Activated CD4-positive, alpha-beta T cell treated with anti-CD3 and anti-CD28 coated beads for 48 hours (primary cell): ENCODE measurements at places on chromosomes 7 and 10.

- no peak for DNase-seq
Measured at GRCh38 chr10:88592906-88593305, 6.3 kb downstream of the LIPJ start.

DNA sequence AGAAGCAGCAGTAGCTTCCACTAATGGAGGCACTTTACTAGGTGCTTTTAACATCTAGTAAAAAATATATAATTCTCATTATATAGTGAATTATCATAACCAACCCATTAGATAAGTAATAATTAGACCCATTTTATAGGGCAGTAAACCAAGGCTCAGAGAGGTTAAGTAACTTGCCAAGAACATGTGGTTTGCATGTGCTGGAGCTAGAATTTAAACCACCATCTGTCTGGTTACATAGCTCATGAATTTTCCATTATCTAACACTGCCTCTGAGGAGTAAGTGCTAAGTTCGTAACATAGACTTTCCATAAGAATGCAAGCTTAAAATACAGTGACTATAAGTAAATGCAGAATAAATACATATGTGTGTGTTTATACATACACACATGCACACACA is 41.9 kb downstream of the CREB3L2 start:
- no peak for DNase-seq

DNA sequence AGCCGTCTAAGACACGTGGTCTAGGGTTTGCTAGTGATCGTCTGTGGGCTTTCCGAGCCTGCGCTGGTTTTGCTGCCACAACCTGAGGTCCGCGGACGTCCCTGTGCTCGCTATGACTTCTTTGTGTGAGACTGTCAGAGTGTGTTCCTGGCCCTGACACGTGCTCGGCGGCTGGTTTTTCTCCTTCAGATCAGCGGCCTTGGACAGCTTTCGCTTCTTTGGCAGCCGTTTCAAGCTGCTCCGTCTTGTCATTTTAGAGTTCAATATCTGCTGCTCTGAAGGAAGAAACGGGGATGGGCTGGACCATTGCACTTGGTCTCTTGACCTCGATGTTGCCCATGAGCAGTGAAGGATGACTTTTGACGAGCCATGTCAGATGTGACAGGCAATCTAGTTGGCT is 147.3 kb downstream of the MGMT start:
- no peak for DNase-seq

DNA sequence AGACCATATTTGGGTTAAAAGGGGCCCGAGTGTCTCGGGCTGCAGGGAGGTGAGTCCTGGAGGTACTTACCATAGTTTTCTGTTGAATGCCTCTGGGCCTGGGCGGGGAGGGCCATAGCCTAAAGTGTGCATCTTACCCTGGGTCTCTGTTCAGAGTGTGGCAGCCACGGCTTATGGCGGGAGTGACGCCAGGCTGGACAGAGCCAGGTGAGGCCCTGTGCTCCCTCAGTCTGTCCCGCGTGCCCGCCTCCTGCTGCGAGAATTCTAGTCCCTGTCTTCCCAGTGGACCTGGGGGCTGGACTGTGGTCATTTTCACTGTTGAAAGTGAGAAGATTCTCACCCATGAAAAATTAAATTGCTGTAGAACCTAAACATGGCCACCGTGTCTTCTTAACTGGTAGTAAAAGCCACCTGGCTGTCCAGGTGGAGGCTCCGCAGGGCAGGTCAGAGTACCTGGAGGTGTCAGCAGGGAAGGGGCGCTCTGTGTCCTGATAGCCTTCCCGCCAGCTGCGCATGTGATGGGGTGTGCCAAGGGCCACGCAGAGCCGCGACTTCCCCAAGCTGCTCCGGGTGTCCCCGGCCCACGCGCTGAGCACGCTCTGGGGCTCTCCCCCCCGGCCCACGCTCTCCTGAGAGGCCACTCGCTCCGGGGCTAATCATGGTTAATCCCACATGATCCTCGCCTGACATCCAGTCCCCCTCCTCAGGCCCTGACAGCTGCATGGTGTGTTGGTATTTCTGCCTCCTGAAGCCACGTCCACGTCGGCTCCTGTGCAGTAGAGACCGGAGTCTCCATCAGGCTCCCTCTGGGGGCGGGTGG is 20.3 kb downstream of the INPP5A start:
- no peak for DNase-seq

- no peak for DNase-seq
Measured at GRCh38 chr7:75624134-75624832, 114.5 kb downstream of the HIP1 start.

GRCh38 chr7:85469446-85470010 is 282.7 kb upstream of the SEMA3D start:
- DNase-seq = no peak

DNA sequence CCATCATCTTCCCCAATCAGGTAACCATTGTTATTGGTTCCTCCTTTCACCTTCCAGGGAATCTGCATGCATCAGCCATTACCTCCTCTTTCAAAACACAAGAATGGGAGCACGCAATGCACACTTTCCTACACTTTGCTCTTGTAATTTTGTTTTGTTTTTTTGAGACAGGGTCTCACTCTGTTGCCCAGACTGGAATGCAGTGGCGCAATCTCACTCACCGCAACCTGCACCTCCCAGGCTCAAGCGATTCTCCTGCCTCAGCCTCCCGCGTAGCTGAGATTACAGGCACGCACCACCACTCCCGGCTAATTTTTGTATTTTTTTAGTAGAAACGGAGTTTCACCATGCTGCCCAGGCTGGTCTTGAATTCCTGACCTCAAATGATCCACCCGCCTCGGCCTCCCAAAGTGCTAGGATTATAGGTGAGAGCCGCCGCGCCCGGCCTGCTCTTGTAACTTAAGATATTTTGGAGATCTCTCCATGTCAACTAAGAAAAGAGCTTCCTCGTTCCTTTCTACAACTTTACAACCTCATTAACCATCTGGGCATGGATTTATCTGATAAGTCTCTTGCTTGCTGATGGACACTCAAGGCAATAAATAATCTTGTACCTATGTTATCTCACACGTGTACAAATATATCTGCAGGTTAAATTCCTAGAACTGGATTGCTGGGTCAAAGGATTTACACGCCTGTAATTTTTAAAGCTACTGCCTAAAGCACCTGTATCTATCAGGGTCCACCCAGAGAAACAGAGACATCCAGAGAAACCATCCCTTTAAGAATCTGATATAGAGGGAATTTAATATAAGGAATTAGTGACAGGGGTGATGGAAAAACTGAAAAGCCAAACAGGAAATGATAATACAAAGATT is 4.2 kb downstream of the CYTH3 start:
- no peak for DNase-seq

DNA sequence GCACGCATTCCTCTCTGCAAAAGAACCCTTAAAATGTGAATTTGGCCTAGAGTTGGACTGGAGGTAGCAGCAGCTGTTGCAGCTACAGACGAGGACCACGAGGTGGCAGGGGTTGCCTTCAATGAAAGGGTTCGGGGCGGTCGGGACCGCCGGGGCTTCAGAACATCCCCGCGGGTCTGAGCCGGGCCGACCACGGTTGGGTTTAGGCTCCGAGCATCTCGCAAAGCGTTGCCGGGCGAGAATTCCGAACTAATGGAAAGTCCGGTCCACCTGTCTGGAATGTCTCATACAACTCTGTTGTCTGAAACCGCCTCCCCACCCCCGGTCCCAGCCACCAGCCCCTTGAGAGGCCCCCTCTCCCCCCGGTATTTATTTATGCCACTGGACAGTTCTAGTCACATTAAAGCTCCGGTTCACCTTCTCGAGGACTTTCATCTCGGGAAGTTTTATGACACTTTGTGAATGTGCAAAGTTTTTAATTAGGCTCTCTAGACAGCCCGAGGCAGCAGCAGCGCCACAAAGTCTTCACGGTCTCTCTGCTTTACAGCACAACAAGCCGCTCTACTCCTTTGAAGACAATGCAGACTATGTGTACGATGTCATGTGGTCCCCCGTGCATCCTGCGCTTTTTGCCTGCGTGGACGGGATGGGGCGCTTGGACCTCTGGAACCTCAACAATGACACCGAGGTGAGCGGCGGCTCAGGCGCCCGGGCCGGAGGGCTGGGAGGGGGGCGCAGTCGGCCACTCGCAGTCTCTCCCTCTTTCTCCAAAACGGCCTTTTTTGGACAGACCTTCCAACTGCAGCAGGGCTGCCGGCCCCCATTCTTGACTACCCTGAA is 246.2 kb downstream of the SLC25A13 start:
- DNase-seq = peak; percentile 61

GRCh38 chr10:75926763-75927162 is 495.3 kb downstream of the LRMDA start:
- DNase-seq = no peak

- no peak for DNase-seq
Measured at GRCh38 chr7:39233851-39234529, 256.3 kb downstream of the POU6F2 start.

DNA sequence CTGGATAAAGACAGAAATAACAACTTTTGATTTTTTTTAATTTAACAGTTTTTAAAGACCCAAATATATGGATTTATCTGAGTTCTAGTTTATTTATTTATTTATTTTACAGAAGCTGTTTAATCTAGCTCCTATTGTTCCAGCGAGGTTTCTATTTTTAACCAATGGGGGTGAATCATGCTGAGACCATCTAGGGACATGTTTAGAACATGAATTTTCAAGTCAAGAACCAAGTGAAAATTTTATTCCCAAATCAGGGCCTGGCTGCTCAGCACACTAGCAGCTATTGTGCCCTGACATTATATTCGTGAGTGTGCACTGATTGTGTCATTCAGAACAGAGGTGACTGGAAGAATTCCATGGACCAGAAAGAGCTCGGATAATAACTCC is 24.6 kb upstream of the MPP7 start:
- DNase-seq = no peak

- no peak for DNase-seq
Measured at GRCh38 chr10:120115959-120116358, 223.4 kb downstream of the SEC23IP start.

DNA sequence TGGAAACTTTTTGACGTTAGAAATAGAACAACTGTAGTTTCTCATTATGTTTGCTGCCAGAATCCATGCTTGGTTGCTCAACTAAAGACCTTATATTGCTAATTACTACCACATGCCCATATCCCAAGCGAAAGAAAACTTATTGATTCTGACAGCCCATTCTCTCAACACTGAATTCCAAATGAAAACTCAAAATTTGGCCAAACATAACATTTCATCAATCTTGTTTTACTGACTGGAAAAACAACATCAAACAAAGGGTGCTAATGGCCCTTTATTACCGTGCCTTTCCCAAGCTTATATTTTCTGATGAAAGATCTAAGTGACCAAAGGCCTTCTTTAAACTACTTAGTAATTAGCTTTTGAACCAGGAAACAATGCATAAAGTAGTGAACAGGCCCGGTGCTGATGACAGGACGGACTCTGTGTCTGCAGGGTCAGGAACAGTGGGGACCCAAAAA is 531.8 kb downstream of the KCNMA1 start:
- no peak for DNase-seq

DNA sequence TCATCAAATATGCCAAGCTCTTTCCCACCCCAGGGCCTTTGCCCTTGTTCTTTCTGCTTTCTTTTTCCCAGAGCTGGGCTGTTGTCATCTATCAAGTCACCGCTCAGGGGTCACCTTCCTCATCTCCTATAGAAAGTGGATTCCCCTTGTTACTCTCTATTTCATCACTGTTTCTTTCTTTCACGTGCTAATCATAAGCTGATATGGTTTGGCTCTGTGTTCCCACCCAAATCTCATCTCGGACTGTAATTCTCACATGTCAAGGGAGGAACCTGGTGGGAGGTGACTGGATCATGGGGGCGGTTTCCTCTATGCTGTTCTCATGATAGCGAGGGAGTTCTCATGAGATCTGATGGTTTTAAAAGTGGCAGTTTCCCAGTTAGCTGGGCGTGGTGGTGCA is 17.0 kb upstream of the TIAL1 start:
- no peak for DNase-seq

- peak; percentile 66 for DNase-seq
Measured at GRCh38 chr7:51160990-51161615, 155.5 kb downstream of the COBL start.

DNA sequence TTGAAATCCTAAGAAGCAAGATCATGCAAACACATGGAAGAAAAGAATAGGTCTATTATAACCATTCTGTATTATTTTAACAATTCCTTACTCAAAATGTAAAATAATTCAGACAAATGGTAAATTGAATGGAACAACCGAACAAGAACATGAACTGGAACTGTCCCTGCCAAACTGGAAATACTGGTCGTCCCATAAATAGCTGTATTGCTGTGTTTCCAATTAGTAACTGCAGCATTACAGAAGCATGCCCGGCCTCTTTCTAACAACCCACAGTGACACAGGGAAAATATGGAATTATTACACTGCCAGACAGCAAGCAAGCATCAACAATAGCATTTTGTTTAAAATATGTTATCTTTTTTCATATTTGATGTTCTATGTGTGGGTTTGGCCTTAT is 1138.5 kb upstream of the PHF14 start:
- DNase-seq = no peak

DNA sequence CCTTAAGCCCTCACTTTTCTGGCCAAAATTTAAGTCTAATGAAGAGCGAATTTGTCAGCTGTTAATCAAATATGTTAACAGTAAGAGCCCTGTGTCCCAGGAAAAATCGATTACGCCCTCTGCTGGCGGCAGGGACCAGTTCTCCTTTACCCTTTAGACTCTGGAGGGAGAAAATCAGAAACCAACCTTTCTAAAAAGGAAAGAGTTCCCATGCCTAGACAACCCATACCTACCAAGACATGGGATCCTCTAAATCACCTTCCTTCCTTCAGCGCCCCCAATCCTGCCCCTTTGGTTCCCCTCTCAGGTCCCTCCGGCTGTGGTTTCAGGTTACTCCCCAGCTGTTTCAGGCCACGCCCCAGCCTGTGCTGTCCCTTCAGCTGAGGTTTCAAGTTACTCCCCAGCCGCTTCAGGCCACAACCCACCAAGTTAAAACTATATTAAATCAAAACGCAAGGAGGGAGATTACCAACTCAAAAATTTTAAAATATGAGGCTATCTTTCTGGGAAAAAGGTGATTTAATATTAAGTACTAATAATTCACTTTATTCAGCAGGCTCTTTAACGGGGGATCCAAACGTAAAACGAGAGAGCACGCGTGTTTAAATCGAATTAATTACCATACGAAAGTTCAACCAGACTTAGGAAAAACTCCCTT is 1.4 kb upstream of the AKR1B15 start:
- DNase-seq = peak; percentile 80

GRCh38 chr10:119274519-119275045 is 67.2 kb downstream of the GRK5 start:
- DNase-seq = no peak

GRCh38 chr7:30173058-30173897 is 38.5 kb downstream of the MTURN start:
- DNase-seq = no peak

DNA sequence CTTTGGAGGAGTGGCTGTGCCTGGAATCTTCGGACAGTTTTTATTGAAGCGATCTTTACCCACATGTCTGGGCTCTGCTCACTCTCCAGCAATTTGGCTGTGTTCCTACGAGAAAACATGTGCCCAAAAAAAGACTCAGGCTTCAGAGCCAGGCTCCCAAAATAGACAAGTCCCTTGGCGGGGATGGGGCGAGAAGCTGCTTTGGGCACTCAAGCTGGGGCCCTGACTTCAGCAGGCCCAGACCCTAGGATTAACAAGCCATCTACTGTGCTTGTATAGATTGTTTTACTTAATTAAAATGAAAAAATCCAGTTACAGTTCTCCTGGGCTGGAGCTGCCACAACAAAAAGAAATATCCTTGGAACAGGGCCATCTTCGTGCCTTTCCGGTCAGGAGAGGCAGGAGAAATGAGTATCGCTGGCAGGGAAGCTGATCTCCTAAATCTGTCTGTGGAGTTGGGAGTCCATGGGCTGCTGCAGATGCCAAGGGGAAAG is 51.4 kb upstream of the PDCD4 start:
- DNase-seq = no peak
